ENCODE measurements at places on chromosomes 2 and 18.

DNA sequence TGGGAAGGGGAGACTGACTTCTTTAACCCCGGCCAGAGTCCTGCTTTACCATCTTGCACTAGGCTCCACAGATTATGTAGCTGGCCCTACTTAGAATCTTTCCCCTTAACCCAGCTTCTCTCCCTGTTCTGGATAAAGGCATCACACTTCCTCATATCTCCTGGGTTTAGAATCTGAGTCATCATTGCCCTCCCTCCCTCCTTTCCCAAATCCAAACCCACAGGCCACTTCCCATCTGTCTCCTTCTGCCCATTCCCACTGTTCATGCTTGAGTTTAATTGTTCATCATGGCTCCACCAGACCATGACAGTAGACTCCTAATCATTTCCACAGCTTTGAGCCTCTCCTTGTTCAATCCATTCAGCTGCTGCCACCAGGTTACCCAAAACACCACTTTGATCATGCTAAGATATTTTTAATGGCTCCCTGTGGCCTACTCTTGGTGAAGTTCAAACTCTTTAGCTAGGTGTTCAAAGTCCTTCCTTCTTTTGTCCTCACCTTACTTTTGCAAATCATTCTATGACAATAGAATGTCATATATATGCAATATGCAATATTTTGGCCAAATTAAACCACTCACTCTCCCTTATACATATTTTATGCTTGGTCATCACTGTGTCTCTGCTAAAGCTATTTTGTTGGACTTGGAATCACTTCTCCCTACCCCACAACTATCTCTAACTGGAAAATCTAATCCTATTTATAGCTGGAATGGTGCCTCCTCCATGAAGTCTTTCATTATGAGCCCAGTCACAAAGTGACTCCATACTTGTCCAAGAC is 5.5 kb downstream of the PDE11A start:
- no peak for DNase-seq

- DNase-seq = no peak
Observed at GRCh38 chr2:95551055-95551568, 40.7 kb upstream of the TRIM43 start.

DNA sequence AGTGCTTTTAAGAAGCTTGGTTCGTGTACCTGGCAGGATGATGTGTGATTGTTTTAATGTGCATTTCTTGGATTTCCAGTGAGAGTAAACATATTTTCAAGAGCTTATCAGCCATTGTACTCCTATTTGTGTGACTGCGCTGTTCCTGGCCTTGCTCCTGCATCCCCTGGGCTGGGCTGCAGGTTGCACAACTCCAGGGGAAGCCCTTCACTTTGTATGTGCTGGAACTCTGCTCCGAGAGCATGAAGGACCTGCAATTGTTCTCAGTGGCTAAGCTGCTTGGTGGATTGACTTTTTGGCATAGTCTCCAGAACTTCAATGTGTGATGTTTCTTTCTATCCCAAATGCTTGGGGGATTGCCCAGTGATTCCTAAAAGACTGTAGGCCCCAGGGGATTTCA is 18.8 kb downstream of the ATP6V1C2 start:
- DNase-seq = no peak

- no peak for DNase-seq
Observed at GRCh38 chr18:63098018-63098981, 221.3 kb downstream of the BCL2 start.
